ENCODE measurements at places on chromosomes 11 and 22.
A peak's percentile ranks its signal among the peaks of the same experiment; 100 is the strongest.

DNA sequence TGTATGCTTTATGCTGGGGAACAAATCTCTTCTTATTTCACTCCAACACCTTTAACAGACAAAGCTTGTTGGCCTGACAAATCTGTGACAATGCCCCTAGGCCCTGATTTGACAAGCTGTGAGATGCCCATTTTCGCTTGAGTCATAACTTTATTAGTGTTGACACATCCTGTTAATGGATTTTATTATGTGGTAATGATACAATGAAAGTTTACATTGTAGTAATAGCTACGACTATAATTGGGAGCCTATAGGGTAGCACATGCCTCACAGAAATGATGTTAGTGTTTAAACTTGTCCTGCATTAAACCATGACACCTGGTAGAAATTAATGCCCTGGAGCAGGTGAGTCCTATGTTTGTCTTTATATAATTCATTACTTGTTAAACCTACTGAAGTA, 3.3 kb upstream of the MMP10 start:
- no peak for DNase-seq

GRCh38 chr22:46626911-46627805, 7.0 kb downstream of the GRAMD4 start:
- no peak for DNase-seq

DNA sequence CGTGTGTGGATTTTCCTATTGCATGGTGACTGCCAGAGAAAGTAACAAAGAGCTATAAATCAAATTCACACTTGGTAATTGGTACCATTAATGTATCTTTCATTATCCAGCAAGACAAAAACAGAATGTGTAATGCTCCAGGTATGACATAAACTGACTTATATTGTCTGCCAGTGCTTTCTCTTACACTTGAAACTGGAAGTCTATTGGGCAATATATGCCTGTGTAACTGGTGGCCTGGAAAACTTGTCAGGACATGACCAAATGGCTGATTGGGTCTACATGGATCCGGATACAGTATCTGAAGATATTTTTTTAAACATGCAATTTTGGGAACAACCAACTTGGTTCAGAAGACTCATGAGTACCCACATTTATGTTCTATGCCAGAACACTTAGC, 174.6 kb upstream of the ARHGAP42 start:
- DNase-seq, result no peak

GRCh38 chr11:118621784-118622375, 14.5 kb downstream of the PHLDB1 start:
- DNase-seq, result no peak

DNA sequence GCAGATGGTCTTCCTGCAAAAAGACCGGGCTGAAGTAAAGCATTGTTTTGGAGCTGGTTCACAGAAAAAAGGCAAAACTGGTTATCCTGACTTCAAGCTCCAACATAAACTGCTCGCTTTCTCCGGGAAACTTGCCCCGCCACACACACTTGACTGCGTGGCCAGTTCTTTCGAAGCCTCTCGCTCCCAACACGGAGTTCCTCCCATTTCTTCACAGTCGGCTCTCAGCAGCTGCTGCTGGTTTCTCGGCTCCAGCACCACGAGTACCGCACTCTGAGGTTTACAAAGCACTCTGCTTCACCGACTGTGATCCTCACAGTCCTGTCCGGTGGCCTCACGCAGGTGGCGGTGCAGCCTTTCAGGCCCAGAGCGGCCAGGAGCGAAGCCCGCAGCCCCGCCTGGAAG, 264 bp downstream of the CHEK1 start:
- no peak for DNase-seq

GRCh38 chr11:87322568-87322967, 284.8 kb downstream of the TMEM135 start:
- no peak for DNase-seq

DNA sequence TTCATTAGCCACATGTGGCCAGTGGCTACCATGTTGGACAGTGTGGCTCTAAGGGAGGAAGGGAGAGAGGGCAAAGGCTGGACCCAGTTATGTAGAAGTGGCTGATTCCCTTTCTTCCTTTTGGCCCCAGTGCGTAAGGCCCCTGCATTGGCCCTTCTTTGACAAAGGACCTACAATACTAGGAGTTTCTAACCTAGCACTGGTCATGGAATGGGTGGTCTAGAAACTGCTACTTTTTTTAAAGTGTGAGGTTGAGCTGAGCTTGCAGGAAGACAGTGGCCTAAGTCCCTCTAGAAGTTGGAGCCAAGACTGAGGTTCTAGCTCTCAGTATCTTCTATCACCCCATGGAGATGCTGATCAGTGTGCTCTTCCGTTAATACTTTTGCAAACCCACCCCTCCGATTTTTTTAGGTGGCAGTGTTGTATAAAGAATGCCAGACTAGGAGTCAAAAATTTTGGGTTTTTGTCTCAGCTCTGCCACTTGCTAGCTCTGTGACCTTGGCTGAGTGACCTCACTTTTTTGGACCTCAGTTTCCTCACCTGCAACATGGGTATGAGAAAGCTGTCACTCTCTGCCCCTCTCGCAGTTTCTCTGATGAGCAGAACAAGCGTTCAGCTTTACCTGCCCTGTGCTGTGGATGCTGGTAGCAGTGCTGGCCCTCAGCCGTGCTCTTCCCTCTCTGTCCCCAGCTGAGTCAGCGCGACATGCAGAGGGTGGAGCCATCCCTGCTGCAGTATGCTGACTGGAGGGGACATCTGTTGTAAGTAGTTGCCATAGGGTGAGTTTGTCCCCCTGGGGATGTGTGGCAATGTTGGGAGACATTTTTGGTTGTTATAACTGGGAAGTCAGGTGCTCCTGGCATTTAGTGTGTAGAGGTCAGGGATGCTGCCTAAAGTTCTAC, 6.9 kb downstream of the ACCS start:
- no peak for DNase-seq

- DNase-seq, result peak; percentile 83
These were observed 874 bp downstream of the ZFTA start for GRCh38 chr11:63767565-63768236.

GRCh38 chr22:30430933-30431332, 5.4 kb downstream of the MTFP1 start:
- DNase-seq, result no peak

DNA sequence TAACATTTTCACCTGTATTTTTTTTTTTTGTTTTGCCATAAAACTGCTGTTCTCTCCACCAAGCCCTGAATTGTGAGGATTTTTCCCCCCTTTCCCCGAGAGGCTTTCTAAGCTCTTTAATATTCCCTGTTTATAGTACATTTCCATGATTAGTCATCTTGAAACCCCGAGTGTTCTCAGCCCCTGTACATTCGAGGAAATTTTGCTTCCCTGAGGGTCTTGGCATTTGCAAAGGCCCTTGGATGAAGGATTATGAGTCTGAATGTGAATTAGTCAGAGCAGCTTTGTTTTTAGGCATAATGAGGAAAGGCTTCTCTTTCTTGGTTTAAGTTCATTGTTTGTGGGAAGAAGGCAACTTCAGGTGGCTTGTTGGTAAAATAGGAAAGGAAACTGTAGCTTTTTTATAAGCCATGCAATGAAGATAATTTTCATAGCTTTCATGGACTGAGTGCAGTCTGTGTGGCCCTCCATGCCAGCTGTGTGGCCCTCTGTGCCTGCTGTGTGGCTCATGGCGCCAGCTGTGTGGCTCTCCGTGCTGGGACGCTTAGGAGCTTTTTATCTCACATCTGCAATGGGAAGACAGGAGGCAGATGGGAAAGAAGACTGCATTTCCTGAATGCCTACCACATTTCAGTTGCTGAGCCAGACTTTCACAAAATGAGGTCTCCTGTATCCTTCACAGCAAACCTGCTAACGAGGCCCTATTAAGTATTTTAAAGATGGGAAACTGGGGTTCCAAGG, 129.0 kb downstream of the TEAD1 start:
- DNase-seq, result peak; percentile 85

DNA sequence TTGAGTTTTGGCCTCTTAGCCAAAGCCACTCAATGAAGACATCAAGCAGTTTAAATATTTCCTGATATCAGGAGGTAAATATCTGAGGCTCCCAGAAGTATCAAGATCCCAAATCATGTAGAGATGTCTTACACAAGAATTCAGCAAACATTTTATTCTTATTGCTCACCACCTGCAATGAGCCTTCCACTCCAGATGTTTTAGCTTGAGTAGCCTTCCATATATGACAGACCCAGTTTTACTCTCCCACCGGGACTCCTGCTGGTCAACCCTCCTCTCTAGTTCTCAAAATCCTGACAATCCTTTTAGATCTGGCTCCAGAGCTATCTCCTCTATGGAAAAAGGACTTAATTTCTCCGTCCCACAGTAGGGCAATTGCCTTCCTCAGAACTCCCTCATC, 404.4 kb downstream of the KCNA4 start:
- DNase-seq, result no peak

DNA sequence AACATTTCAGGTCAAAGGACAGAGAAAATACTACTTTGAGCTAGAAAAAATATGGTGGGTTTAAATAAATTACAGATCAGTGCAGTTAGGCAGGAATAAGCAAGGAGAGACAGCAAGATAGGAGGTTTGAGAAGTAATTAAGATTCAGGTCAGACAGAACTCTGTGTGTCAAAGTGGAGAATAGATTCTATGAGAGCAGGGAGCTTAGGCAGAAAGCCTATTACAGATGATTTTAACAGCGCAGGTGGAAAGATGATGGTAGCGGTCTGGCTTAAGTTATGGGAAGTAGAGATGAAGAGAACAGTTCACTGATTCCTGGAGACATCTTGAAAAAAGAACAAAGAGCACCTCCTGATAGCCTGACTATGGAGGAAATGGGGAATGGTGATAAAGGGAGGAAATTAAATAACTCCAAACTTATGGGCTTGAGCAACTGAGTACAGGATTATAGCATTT, 106.0 kb downstream of the APIP start:
- no peak for DNase-seq

DNA sequence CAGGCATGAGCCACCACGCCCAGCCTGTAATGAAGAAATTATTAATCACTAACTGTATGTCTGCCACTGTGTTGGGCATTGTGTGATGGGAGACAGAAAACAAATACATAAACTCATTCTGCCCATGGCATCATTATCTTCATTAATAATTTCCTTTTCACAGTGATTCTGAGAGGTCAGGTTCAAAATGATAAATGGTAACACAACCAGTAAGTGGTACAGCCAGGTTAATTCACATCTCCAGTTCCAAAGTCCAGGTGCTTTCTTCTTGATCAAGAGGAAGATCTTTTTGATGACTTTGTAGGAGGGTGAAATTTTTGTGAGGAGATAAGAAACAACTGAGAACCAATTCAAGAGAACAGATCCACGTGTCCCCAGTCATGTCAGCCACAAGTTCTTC, 66.7 kb downstream of the PISD start:
- DNase-seq, result no peak

GRCh38 chr22:35643991-35644390, 4.3 kb upstream of the APOL6 start:
- DNase-seq, result no peak

- DNase-seq, result no peak
These were observed 13.5 kb upstream of the FLRT1 start for GRCh38 chr11:64022125-64022784.

GRCh38 chr11:2798951-2799761, 86.4 kb downstream of the CDKN1C start:
- no peak for DNase-seq

DNA sequence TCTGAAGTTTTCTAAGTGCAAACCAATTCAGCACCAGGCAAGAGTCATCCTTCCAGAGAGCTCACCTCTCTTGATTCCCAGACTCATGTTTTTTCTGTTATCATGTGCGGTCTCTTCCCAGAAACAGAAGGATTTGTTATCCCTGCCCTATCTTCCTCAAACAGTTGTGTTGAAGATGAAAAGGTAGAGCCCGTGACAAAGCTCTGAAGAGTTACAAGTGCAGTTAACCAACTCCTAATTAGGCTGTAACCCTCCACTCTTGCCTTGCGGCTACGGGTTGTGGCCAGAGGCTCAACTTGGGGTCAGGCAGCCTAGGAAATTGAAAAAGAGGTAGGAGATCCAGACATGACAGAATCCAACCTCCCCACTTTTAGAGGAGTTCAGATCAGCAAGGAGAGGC, 76.2 kb upstream of the CADM1 start:
- no peak for DNase-seq

- no peak for DNase-seq
These were observed 22.8 kb downstream of the RHBDD3 start for GRCh38 chr22:29244785-29245625.

Data from ELR (cell line).